ENCODE measurements at places on chromosomes 6 and 20. TPM values are rescaled to one million over a fixed set of nuclear protein-coding genes. Genes with fewer than 3 reads are reported as not detected.
A peak's percentile ranks its signal among the peaks of the same experiment; 100 is the strongest.

DNA sequence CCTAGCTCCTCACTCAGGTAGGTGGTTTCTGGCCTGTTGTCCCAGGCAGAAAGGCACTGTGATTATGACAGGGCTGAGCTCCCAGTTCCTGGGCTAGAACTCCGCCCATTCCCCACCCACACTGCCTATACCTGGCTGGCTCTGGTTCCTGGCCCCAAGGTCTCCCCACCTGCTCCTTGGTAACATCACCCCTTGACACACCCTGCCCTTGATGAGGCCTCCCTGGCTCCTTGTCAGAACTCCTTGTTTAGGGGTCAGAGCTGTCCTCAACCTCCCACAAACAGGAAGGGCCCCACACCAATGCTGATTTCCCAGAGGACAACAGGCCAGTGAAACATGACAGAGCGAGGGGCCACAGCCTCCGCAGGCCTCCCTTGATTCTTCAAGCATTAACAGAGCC is 15.5 kb upstream of the MYMX start:
- no peak overlapping the region for H3K4me3 ChIP-seq
- peaks cover 2% of the 10 kb centered on the region for H3K4me1 ChIP-seq
- DNase-seq, result no peak

- H3K27ac ChIP-seq, result no peak overlapping the region
- H3K4me1 ChIP-seq, result peaks cover 3% of the 10 kb centered on the region
- DNase-seq, result no peak
- H3K27me3 ChIP-seq, result no peaks in the 10 kb centered on the region
Measured at GRCh38 chr6:123808556-123808955, 4.9 kb downstream of the NKAIN2 start.

DNA sequence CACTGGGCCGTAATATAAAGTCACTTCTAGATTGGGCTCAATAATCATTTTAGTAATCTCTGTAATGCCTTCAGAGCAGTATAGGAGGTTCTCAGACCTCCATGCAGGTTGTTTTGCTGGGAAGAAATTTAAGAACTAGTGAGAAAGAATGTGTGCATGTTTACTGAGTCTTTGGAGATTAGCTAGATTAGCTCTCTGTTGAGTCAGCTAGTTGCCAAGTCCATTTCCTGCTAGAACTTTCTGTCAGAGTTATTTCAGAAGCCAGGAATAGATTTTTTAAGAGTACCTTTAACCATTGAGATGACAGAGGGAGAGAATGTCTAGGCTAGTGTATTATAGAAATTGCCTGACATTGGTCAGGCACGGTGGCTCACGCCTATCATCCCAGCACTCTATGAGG is 33.3 kb downstream of the ORC3 start:
- no peaks in the 10 kb centered on the region for H3K4me1 ChIP-seq
- no peak overlapping the region for H3K27ac ChIP-seq
- no peaks in the 10 kb centered on the region for H3K27me3 ChIP-seq

DNA sequence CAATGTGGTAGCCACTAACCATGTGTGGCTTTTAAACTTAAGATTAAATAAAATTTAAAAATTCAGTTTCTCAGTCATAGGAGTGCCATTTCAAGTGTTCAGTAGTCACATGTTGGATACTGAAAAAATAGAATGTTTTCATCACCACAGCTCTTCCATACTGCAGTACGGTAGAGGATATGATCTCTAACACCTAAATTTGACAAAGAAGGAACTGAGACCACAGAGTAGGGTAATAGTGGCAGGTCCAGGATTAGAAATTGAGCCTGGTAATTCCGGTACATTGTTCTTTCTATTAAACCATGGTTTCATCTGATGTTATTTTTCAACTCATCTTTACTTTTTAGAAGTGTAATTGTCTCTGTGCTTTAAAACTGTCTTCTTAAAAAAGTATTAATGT is 104.0 kb downstream of the CD2AP start:
- no peaks in the 10 kb centered on the region for H3K36me3 ChIP-seq
- H3K27ac ChIP-seq, result no peak overlapping the region
- H3K4me3 ChIP-seq, result no peak overlapping the region

GRCh38 chr6:123215211-123215610 is 219.2 kb downstream of the CLVS2 start:
- no peak for DNase-seq
- H3K27me3 ChIP-seq, result no peaks in the 10 kb centered on the region
- H3K4me3 ChIP-seq, result no peak overlapping the region
- H3K4me1 ChIP-seq, result no peaks in the 10 kb centered on the region
- no peak overlapping the region for H3K27ac ChIP-seq
- no peaks in the 10 kb centered on the region for H3K36me3 ChIP-seq

- H3K4me1 ChIP-seq, result peaks cover 8% of the 10 kb centered on the region
- H3K27me3 ChIP-seq, result no peaks in the 10 kb centered on the region
- DNase-seq, result no peak
- no peaks in the 10 kb centered on the region for H3K36me3 ChIP-seq
- H3K27ac ChIP-seq, result peak within 1 kb of the TSS; percentile 69
Measured at GRCh38 chr20:59042151-59042795, at the start of gene PRELID3B. Gene PRELID3B, minus strand, starts transcription at chr20:59042786. Its CDS starts 56 bp downstream, at chr20:59042730.

KCNG1 gene
- 3.3 TPM for total RNA-seq

DNA sequence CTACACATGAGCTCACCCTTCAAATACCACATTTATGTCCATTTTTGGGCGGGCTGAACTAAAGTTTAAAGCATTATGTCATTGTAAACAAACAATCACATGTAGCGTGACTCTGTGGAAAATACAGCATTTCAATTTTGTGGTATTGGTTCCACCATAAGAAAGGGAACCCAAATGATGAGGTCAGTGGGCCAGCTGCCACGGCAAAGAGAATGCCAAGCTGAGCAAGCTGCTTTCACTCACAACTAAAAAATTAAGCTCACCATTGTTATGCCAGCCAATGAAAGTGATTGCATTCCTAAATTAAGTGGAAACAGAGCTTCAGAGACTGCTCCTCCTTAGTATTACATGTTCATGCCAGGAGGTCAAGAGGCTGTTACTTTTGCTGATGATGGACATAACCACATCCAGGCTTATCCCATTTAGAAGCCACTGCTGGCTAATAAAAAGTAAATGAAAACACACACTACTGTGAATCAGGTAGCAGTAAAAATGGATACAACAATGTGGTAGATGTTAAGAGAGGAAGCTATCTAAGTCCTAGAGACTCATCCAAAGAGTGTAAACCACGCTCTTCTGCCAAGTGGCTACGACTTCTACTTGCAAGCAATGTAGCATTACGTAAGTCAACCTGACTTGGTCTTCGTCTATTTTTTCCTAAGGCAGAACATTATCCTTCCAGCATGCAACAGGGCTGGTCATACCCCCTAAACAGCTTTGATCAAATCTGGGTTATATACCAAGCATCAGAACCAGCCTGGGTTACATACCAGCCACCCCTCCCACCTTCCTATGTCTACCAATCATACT is 164.8 kb downstream of the BACH2 start:
- DNase-seq, result no peak
- H3K4me1 ChIP-seq, result no peaks in the 10 kb centered on the region
- no peak overlapping the region for H3K27ac ChIP-seq
- no peak overlapping the region for H3K4me3 ChIP-seq
- H3K27me3 ChIP-seq, result no peaks in the 10 kb centered on the region

GRCh38 chr6:6524951-6525350 is 63.6 kb upstream of the LY86 start:
- no peak overlapping the region for H3K27ac ChIP-seq
- H3K36me3 ChIP-seq, result no peaks in the 10 kb centered on the region
- no peak for DNase-seq
- no peaks in the 10 kb centered on the region for H3K27me3 ChIP-seq

RNF217 gene
- total RNA-seq, result 35.8 TPM

DNA sequence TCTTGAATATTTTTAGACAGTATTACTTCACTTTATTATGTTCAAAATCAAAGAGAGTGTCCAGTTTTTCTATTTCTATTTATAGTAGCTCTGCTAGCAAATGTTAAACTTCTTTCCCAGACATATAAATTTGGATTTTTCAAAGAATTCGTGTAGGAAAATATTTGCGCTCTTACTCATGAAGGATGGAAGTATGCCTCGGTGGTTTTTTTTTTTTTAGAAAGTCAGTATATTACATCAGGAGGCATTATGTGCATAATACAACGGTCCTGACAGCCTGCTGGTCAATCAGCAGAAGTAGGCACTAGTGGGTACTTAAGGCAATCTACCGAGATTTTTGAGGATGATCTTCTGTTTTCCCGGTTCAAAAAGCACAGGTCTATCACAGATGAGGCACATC is 249.3 kb downstream of the TBX18 start:
- no peaks in the 10 kb centered on the region for H3K4me1 ChIP-seq
- DNase-seq, result no peak
- no peaks in the 10 kb centered on the region for H3K36me3 ChIP-seq
- H3K27me3 ChIP-seq, result no peaks in the 10 kb centered on the region
- H3K4me3 ChIP-seq, result no peak overlapping the region

DNA sequence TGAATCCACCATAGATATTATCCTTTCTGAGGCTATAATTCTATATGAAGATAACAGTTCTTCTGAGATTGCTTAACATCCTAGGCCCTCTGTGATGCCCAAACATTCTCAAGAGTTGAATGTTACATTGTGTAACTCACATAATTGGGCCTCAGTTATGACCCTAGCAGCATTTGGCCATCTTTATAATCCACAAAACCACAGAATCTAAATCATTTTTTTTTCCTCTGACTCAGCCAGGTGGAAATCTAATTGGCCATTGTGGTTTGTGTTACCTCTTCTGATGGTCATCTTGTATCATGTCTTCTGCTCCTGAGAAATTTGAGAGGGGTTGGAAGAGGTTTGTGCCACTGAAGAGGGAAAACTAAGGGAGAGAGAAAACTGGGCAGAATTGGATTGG is 99.5 kb downstream of the LINC00237 start:
- H3K27ac ChIP-seq, result no peak overlapping the region
- no peaks in the 10 kb centered on the region for H3K4me1 ChIP-seq
- no peak overlapping the region for H3K4me3 ChIP-seq
- H3K36me3 ChIP-seq, result no peaks in the 10 kb centered on the region
- DNase-seq, result no peak

GRCh38 chr6:107832151-107833056 is 8.3 kb upstream of the SCML4 start:
- no peaks in the 10 kb centered on the region for H3K4me1 ChIP-seq
- no peak for DNase-seq
- no peak overlapping the region for H3K27ac ChIP-seq

- H3K27ac ChIP-seq, result no peak overlapping the region
- no peak overlapping the region for H3K4me3 ChIP-seq
- DNase-seq, result no peak
- H3K4me1 ChIP-seq, result no peaks in the 10 kb centered on the region
- no peaks in the 10 kb centered on the region for H3K36me3 ChIP-seq
- no peaks in the 10 kb centered on the region for H3K27me3 ChIP-seq
Measured at GRCh38 chr6:133277228-133277899, 36.2 kb downstream of the EYA4 start.

- no peaks in the 10 kb centered on the region for H3K27me3 ChIP-seq
- H3K36me3 ChIP-seq, result no peaks in the 10 kb centered on the region
- DNase-seq, result no peak
- no peak overlapping the region for H3K4me3 ChIP-seq
- no peak overlapping the region for H3K27ac ChIP-seq
Measured at GRCh38 chr6:112215488-112216284, 38.7 kb downstream of the LAMA4 start.

PPIL6 gene
- total RNA-seq, result 10.8 TPM

SLC32A1 gene
- total RNA-seq, result not detected

THBS2 gene
- 151 TPM for total RNA-seq

HDGFL1 gene
- total RNA-seq, result not detected

- H3K4me1 ChIP-seq, result no peaks in the 10 kb centered on the region
- H3K27me3 ChIP-seq, result no peaks in the 10 kb centered on the region
- H3K36me3 ChIP-seq, result no peaks in the 10 kb centered on the region
- no peak overlapping the region for H3K4me3 ChIP-seq
- DNase-seq, result no peak
Measured at GRCh38 chr6:10659699-10660348, 34.6 kb downstream of the C6orf52 start.

PPP1R14C gene
- 0.12 TPM for total RNA-seq

KCNB1 gene
- 5.4 TPM for total RNA-seq

CCM2L gene
- 6.5 TPM for total RNA-seq

Data from ovary (tissue), 10 donors.